ENCODE measurements at places on chromosomes 5 and 9.

DNA sequence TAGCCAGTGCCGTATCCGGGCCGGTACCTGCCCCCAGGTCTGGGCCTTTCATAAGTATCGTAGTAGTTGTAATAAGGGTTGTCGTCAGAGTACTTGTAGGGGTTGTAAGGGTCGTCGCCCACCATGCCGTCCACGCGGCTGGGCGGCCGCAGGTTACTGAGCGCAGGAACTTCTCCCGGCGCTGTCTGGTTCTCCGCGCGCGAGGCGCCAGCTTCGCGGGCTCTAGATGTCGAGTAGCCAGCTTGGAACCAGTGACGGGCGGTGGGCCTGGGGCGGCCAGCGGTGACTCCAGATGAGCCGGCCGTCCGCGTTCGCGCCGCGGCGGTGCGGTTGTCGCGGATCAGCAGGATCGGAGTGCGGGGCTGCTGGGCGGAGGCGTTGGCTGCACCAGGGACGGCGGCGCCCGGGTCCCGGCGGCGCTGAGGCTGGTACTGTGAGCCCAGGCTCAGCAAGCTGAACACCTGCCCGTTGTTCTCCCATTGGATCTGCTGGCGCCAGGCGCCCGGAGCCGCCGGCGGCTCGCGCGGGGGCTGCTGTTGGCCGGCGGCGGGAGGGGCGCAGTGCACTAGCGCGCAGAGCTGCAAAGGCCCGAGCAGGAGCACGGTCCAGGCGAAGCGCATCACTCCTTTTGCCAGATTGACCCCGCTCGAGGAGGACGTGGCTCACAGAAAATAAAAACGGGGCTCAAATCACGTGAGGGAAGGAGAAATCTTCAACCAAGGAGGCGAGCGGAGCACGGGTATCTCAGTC, 518 bp downstream of the LOX start:
- DNase-seq, result no peak

DNA sequence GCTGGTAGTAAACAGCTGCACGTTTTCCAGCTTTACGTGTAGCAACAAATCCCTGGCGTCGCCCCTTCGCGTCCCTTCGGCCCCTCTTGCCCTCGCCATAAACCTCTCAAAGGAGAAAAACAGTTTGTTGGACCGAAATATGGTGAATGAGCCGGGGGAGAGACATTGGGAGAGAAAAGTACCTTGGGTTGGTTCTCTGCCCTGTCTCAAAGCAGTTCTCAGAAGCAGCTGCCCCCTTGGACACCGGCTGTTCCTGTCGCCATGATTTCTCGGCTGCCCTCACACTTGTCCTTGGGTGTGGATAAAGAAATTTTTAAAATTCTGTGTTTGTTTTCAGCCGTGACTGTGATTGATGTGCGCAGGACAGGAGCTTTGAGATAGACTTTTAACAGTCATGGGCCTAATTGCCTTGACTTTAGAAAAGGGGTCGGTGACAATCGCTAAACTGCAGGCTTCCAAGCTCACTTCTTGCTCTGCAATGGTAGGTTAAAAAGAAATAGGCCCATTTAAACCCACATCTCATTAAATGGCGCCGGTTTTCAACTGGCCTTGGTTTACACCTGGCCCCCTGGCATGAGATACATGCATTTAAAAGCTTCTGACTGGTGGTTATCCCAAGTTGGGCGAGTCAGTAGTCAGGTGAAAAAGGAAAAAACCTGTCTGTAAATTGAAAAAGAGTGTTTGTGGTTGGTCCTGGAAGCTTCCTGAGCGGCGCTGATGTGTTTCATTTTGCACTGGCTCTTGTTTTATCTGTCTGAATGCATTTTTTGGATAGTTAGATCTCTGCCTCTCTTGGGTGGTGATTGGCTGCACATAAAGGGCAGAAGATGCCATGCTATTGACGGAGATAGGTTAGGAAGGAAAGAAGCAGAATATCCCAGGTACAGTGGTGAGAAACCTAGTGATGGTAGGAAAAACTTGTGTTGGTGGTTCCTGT, 983 bp downstream of the RCL1 start:
- DNase-seq, result no peak

- no peak for DNase-seq
Observed at GRCh38 chr5:74919487-74919886, 53.3 kb upstream of the FAM169A start.

DNA sequence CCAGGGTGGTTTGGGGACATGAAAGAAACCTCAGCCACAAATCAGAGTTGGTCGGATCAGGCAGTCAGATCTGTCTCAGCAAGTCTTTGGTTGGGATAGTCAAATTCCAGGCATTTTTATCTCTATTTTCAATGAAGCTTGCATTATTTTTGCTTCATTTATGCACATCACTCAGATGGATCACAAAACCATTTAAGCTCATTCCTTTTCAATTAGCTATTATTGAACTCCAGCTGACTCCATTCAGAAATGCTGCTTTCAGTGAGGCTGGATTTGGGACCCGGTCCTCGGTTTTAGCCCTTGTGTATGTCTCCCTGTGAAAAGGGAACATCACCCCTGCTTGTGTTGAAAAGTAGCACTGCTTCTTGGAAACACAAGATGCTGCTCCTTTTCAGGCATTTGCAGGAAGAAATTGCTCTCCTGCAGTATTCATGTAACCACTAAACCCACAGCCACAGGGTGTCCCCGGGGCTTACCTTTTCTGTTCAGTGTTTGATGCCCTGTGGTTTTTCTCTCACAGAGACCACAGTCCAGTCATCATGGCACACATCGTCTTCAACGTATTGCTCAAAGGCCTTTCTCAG, 232.9 kb downstream of the NFIB start:
- DNase-seq, result no peak

GRCh38 chr5:43192558-43193180, 644 bp downstream of the NIM1K start:
- no peak for DNase-seq

DNA sequence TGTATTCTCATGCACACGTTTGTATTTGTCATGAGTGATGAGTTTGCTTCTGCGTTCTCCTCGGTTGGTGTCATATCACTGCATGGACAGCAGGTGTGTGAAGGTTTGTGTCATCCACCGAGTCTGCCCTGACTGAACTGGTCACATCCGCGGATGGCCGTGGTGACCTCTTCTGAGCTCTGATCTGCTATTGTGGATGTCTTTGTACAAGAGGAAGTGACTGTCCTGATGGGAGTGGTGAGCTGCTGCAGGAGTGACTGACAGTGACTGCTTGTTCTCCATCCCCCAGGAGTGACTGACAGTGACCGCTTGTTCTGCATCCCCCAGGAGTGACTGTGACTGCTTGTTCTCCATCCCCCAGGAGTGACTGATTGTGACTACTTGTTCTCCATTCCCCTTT, 69.9 kb downstream of the EHMT1 start:
- DNase-seq, result no peak

GRCh38 chr5:136374003-136374402, 8.7 kb upstream of the TRPC7 start:
- DNase-seq, result no peak

DNA sequence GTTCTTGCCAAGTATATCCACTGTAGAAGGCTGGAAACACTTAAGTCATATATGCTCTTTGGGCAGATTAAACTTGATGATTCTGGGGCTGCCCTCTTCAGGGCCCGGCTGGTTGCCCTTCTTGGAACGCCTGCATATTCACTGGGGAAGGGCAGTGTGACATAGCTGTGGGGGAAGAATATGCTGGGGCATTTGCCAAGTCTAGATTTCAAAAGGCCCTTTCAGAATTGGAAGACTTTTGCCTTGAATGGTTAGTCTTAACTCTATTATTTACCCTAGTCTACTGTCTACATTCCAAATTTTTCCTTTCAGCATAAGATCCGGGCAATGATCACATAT, 161.2 kb upstream of the PITX1 start:
- DNase-seq, result no peak

DNA sequence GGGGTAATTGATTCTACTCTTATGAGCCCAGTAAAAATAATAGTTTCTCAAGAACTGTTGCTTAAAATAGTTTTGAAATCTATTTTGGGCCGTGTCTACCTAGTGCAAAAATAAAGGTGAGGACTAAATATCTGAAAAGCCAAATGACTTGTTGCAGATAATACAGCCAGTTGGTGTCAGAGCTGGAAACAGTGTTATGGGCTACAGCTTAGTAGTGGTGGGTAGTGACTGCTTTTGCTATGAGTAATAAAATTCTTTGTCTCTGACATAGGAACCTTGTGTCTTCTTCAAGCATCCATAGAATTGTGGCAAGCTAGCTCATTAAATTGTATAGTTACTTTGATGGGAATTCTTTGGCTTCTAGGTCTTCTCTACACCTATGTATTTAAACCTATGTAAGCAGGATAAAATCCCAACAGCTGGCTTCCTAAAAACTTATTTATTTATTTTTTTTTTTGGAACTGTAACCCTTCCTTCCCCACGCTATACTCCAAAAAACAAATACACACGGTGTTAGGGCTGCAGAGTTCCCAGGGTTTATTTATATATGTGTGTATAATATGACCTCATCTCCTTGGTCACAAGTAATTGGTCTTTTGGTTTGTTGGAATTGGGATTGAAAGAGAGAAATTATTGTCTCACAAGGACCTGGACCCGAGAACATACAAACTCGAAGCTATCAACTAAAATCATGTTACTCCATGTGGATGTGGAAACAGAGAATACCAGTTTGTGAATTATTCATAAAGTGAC, 138.0 kb downstream of the NUDT12 start:
- no peak for DNase-seq

DNA sequence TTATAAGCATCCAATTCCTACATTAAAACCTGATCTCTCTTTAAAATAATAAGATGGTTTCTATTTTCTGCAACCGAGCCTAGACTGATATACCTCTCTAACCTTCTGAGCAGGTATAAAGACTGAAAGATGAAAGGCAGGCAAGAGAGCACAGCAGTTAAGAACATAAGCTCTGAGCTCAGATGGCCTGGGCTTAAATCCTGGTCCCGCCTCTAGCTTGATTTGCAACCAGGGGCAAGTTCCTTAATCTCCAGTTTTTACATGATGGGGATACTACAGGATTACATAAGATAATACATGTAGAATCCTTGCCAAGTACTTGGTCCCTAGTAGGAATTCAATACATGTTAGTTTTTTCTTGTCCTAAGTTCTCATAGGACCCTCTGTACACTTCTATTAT, 33.9 kb downstream of the SLC24A2 start:
- DNase-seq, result no peak

DNA sequence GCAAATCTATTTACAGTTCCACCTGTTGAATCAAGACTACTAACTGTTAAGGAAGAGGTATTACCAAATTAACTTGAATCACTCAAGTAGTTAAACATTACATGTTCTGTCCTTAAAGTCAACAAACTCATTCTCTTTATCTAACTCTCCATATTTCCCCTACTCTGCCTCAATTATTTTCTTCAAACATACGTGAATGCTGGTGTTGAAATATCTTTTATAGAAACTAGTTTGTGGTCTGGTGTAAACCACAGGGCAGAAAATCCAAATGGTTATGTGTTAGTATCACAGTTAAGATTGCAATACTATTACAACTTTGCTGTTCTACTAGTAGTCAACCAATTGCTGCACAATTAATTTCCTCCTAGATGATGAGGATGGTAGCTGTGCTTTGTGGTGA, 603.5 kb downstream of the KCTD16 start:
- no peak for DNase-seq

GRCh38 chr5:88391116-88391515, 122.5 kb upstream of the TMEM161B start:
- no peak for DNase-seq

DNA sequence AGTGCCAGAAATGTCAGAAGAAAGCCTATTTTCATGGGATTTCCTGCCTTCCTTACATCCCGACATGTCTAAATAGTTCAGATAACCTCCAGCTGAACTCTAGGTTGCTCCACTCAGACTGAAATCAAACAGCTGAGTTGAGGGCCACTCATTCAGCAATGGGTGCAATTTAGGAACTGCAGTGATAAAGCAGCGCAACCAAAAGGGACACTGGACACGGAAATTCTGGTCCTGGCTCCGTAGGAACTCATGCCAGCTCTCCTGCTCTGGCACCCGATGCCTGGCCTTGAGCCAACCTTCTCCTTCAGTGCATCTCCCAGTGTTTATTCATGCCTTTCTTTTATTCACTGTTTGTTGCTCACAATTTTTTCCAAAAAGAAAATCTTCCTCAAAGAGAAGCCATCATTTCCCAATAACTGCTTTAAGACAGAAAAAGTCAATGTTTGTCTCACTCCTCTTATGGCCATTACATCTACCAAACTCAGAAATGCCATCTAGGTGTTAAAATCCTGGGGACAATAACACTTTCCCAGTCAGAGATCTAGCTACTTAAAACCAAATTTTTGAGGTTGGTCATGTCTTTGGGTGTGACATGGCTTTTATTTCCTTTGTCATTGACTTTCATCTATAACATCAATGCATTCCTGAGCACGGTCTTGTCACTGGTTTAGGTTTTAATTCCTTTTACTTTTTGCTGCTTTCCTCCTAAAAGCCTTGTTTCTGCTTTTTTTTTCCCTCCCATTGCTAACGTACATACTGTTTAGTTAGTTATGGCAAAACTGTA, 126.9 kb downstream of the PDE4D start:
- DNase-seq, result peak; percentile 37

GRCh38 chr5:72584466-72584865, 77.3 kb upstream of the ZNF366 start:
- DNase-seq, result no peak

GRCh38 chr9:2343756-2344155, 277.8 kb upstream of the VLDLR start:
- DNase-seq, result no peak

- peak; percentile 59 for DNase-seq
Observed at GRCh38 chr5:172667786-172668593, 26.9 kb downstream of the NEURL1B start.

DNA sequence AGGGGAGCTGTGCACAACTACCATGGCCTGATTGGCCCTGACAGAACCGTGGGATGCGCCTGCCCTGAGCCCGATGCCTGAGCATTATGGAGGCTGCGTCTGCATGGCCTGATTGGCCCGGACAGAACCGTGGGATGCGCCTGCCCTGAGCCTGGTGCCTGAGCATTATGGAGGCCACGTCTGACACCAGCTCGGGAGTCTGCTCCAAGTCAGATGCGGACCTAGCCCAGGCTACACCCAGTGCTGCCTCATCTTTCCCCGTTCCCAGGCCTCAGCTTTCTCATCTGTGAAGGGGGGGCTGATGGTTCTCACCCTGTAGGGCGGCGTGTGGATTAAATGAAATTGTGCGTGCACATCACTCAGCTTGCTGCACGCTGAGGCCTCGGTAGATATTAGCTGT, 7.3 kb downstream of the CEP72 start:
- DNase-seq, result no peak

DNA sequence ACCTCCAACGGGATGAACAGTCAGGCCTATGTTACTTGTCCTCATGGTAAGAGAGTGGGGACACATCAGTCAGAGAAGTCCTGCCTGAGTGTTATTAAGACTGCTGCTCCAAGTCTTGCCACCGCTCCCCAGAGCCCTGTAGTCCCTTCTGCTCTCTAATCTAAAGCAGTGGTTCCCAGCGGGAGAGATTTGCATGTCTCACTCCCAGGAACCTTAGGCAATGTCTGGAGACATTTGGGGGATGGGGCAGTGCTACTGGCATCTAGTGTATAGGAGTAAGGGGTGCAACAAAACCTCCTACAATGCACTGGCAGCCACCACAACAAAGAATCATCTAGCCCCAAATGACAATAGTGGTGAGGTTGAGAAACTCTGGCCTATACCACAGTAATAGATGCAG, 2.6 kb upstream of the SVEP1 start:
- no peak for DNase-seq

Measured in colonic mucosa (tissue), 4 donors.